ENCODE measurements at places on chromosomes 3 and 15.

DNA sequence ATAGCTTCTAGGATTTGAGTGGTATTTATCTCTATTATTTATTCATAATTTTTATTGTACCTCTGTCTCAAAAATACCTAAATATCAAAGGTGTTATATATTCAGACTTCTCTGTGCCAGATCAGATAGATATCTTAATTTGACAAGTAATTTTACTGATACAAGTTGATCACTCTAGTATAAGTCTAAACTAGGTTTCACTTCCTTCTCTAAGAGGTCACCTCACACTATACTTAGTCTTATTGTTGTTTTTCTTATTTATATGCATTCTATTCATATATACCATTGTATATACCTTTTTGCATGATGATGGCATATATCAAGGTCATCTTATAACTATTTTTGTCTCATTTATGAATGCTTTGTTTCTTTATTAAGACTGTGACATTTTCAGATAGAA, 26.4 kb upstream of the HGD start:
- no peak for DNase-seq

- DNase-seq: no peak
Measured at GRCh38 chr3:22730701-22731100, 472.4 kb upstream of the UBE2E2 start.

DNA sequence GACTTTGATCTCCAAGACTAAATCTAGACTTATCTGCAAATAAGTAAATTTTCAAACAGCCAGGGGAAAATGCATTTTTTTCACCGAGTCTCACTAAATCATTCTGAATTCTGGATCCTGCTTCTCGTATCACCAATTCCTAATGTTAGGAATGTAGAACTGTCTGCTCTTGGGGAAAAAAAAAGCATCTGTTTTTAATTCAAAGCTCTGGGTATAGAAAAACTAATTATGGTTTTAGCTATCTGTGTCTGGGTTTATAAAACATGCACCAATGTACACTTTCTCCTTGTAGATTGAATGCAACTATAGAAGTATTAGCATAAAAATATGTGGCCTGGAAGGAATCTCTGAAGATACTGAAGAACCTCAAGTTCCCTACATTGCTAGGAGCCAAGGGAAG, 4.8 kb upstream of the CDAN1 start:
- no peak for DNase-seq

GRCh38 chr3:194103983-194104751, 31.8 kb upstream of the HES1 start:
- DNase-seq: no peak

DNA sequence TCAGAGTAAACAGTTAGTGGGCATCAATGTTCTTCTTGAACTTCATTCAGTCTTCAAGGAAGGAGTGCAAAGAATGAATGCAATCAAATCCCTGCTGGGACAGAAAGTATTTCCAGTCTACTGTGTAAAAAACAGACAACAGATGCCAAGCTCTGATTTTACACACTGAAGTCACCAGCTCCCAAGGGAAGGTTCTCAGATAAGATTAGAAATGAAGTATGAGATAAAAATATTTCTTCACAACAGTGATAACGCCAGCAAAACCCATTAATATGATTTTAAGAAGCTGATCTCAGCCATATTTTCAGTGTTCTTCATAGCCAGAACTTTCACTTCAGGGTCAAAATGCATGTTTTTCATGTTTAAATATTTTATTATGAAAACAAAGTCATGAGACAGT, 265.6 kb downstream of the CTNNB1 start:
- DNase-seq: no peak

DNA sequence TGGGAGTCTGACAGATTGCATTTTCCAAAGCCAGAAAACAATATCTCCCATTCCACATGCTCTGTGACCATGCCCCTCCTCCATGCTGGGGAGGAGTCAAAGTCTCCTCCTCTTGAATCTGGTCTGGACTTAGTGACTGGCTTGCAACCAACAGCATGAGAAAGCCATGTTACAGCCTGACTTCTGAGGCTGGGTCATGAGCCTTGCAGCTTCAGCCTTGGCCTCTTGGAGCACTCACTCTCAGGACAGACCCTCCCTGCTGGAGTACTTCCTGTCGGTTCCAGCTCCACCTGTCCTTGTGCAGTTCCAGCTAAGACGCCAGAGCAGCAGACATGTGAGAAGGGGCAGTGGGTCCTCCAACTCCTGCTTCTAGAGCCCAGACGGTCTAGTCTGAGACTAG, 49.7 kb upstream of the RBSN start:
- DNase-seq: no peak

GRCh38 chr3:139934613-139935015, 371 bp upstream of the CLSTN2 start:
- no peak for DNase-seq

- DNase-seq: no peak
Measured at GRCh38 chr3:18402239-18402799, 22.8 kb downstream of the SATB1 start.

- no peak for DNase-seq
Measured at GRCh38 chr3:177300842-177301241, 103.6 kb upstream of the TBL1XR1 start.

- no peak for DNase-seq
Measured at GRCh38 chr3:100185847-100186246, 71.5 kb upstream of the FILIP1L start.

- no peak for DNase-seq
Measured at GRCh38 chr3:81931265-81932251, 170.1 kb upstream of the GBE1 start.

- no peak for DNase-seq
Measured at GRCh38 chr15:40845036-40845435, 1.2 kb downstream of the SPINT1 start.

- DNase-seq: peak; percentile 36
Measured at GRCh38 chr3:122609798-122610559, 32.5 kb downstream of the PARP15 start.

GRCh38 chr3:131485119-131485518, 17.7 kb downstream of the MRPL3 start:
- DNase-seq: no peak

- DNase-seq: no peak
Measured at GRCh38 chr15:63362885-63363284, 18.8 kb downstream of the CA12 start.

DNA sequence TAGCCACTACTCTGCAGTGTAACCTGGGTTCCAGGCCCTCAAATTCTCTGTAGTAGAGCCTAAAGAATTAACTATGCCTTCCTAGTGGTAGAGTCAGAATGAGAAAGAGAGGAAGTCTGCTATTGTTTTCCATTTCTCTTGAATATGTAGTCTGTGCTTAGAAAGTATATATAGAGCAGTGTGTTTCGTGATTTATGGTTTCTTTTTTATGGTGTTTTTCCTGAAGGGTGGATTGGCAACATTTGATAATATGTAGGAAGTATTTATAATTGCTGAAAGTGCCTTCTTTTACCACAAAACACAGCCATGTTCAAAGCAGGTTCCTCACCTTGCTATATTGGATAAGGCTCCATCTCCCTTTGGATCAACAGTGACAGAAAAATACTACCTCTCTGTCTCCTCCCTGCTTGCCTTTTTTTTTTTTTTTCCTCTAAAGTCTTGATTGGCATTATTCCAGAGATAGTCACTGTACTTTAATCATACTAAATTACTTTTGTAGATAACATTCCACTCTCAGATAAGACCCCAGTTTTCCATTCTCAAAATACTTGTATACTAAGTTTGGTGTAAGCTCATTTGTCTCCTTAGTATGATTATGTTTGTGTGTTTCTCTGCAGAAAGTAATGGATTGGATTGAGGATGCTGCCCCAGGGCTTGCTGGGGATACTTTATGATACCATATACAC, 47.8 kb downstream of the IQGAP1 start:
- DNase-seq: no peak

DNA sequence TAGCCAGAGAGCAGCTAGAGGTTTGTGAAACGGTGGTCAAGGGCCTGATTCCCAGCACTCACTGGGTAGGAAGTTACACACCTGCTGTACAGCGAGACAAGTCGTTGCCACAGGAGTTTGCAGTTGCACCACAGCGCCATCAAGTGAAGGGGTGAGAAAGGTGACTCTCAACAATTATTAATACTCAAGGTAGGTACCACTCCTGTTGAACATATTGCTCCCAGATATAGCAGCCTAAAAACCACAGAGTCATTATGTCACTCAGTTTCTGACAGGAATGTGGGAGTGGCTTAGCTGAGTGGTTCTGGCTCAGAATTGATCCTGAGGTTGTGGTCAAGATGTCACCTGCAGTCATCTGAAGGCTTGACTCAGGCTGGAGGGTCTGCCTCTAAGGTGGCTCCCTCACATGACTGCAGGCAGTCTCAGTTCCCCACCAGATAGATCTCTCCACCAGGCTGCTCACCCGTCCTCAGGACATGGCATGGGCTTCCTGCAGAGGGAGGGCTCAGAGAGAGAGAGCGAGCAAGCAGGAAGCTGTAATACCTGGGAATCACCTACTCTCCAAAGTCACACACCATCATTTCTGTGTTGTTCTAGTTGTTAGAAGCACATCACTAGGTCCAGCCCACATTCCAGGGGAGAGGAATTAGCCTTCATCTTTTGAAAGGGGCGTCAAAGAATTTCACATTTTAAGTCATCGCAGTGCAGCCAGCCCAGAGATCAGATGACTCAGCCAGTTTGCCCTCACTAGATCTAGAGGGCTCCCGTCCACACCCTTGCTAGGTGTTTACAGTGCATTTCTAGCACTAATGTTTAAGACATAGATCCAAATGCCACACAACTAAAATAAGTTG, 17.0 kb upstream of the ANO10 start:
- peak; percentile 3 for DNase-seq

GRCh38 chr15:81813215-81813614, 232.6 kb downstream of the MEX3B start:
- no peak for DNase-seq

GRCh38 chr3:42122261-42123011, 31.3 kb downstream of the TRAK1 start:
- DNase-seq: no peak

DNA sequence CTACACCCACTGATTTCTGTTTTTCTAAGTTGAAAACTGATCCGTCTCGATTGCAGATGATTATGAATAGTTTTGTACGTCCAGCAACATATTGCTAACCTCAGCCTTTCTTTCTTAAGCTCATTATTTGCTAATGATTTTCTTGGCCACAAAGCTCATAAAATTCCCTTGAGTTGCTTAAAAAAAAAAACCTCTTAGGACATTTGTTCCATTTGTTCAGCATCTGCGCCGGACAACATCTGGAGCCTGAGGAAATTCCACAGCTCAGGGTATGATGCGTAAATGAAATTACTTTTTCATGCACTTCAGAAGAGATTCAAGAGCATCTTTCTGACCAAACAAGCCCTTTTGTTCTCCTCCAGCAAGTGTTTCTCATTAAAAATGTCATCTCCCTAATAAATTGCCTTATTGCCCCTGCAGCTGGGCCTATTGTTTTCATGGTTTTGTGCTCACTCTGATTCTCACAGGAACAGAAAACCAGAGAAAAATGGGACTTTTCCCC, 249.1 kb upstream of the MCTP2 start:
- no peak for DNase-seq

DNA sequence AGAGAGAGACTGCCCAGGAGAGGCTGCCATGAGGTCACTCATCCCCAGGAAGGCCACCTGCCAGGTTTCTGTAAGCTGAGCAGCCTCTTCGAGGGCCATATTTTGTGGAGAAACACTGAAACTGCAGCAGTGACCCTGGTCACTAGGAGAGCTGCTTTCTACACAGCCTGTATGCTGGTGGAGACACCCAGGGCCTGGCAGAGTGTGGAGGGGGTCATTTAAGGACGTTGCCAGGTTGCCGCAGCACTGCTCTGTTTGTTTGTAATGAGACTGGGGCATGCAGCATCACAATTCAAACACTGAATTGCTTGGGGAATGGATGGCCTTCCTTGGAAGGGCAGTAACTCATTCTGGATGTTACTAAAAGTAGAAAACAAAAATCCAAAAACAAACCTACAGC, 104.9 kb upstream of the TRIM42 start:
- no peak for DNase-seq

DNA sequence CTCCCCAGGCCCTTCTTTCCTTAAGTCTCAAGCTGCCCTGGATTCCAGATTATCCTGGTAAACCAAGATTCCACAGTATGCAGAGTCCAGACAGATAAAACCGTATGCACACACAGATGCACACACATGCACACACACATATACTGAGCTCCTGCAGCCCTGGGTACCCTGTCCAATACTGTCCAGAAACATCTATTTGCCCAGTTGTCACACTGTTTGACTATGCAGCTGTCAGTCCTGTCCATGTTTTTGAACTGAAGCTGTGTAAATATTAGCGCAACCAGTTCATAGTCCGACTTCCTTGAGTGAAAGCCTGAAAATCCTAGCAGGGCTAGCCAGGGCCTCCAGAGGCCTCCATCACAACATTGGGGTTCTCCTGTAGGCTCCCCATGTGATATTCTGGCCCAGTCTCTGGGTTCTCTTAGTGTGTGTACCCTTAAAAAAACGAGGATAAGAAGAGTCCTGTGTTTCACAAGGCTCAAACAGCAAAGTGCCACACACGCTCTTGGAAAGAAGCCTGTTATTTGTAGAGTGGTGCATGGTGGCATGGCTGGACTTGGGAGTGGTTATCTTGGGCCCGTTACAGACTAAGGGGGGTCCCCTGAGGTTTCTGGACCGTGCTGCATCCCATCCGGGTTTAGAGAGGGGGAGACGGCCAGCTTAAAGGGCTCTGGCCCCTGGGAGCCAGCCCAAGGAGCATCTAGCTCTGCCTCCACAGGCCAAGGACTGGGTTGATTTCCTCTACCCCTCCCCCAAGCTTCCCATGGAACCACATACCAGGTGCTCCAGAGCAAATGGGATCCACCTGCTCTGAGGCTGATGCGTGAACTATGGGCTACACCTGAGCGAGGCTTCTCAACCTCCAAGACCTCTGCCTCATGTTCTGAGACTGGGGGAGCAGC, 108.3 kb downstream of the IQSEC1 start:
- no peak for DNase-seq

DNA sequence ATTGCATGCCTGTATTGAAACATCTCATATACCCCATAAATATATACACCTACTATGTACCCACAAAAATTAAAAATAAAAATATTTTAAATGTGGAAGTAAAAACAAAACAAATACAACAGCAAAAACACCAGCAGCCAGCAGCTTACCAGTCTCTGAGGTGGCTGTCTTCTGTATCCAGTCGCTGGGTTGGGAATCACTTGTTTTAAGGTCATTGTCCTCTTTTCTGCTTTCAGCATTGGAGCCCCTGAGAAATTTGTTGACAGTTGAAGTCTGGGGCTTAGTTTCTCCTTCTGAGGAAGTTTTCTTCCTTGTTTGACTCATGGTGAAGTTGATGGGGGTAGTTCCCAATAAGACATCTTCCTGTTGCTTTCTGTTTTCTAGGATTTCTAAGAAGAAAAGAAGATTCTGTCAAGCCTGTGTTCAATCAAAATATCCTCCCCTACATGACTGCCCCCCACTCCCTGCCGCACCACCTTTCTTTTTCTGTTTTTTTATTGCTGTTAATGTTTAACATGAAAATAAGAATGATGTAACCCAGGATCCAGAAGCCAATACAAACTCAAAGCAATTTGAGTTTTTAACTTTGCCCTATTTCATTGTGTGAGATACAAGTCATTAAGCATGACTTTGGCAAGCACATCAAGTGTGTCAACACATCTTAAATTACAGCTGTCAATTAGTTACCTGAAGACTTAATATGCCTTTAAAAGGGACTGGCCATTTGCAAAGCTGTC, at the start of gene LRRC31:
Gene LRRC31 (minus strand): TSS at position 452 of the 737 bp plus-strand sequence. CDS start 128 bp downstream, at position 324.
- DNase-seq: no peak
